ENCODE measurements at places on chromosomes 2 and 18.

DNA sequence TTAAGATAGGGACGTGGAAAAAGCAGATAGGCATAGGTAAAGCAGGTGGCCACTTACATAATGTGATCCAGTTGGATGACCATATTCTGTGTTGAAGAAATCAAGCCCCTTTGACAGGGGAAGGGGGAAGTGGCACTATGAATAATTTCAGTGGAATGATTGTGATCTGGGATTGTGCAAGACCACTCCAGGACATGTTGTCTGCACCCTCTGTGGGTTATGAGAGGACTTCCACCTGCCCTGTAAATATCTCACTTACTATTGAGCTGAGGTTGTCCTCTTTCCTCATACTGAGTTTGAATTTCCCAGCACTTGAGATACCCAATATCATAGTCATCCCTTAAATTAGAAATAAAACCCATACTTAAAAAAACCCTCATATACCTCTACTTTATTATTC lies 220.7 kb downstream of the IRS1 start:
- DNase-seq: no peak

GRCh38 chr2:46979571-46979979 lies 64.0 kb upstream of the MCFD2 start:
- DNase-seq: peak; percentile 66

DNA sequence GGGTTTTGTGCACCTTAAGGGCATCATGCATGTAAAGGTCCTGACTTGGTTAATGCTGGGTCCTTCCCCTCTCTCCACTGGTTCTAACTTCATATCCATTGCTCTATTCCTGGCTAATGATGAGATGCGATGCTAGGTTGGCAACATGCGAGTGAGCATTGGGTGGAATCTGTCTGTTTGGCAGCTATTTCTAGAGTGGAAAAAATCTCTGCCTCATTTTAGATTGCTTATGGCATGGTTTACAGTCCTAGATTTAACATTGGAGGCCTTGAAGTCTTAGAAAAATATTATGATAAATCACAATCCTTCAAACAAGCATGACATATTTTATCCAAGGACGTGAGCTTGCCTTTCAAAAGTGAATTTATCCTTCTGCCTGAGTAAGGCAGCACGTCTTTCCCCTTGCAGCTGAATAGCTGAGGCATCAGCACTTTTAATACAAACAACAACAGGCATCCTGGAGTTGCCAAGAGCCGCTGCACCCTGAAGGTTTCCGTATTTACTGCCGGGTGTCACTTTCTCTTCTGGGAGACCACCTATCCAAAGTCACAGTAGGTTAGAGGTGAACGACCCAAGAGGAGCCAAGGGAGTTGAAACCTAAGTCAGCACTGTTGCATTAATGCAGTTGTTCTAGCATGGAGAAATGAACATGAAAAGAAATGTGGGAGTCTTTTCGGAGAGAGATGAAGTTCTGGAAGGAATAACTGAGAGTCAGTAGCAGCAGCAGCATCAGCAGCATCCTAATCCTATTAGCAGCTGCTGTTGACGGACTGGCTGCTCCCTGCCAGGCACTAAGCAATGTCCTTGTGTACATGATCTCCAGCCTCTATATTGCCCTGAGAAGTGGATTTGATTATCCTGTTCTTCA lies 78.4 kb downstream of the MAPK4 start:
- DNase-seq: no peak

GRCh38 chr2:10752236-10752635 lies 30.8 kb downstream of the ATP6V1C2 start:
- DNase-seq: no peak

- DNase-seq: no peak
Observed at GRCh38 chr2:29079887-29080286, 5.6 kb upstream of the PCARE start.

- no peak for DNase-seq
Observed at GRCh38 chr18:49021076-49021432, 70.3 kb upstream of the SMAD7 start.

GRCh38 chr18:23317975-23318675 lies 135.0 kb upstream of the RIOK3 start:
- no peak for DNase-seq

DNA sequence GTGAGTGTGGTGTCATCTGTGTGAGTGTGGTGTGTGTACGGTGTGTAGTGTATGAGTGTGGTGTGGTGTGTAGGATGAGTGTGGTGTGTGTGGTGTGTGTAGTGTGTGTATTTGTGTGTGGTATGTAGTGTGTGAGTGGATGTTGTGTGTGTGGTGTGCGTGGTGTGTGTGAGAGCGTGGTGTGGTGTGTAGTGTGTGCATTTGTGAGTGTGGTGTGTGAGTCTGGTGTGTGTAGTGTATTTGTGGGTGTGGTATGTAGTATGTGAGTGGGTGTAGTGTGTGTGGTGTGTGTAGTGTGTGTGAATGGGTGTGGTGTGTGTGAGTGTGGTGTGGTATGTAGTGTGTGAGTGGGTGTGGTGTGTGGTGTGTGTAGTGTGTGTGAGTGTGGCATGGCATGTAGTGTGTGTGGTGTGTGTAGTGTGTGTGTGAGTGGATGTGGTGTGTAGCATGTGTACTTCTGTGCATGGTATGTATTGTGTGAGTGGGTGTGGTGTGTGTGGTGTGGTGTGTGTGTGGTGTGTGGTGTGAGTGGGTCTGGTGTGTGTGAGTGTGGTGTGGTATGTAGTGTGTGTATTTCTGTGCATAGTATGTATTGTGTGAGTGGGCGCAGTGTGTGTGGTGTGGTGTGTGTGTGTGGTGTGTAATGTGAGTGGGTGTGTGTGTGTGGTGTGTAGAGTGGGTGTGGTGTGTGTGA lies 227.8 kb downstream of the BCL2 start:
- DNase-seq: no peak

DNA sequence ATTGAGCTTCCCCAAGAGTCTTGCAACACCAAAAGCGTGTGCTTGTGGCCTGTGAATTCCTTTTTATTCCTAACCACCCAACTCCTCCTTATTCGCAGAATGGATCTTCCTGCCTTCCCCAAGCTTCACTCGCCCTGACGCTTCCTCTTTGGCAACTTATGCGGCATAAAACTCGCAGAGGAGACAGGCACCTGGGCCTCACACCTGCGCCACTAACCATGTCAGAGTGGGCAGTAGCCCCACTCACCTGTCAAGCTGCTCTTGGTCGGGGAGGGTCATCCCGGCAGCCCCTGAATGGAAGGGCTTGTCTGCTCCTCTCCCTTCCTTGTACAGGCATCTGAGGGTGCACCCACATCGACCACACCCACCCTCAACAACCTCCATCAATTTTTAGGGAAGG lies 106.9 kb upstream of the GPC1 start:
- DNase-seq: no peak

- DNase-seq: no peak
Observed at GRCh38 chr2:241974096-241974495, 104.6 kb downstream of the RTP5 start.

DNA sequence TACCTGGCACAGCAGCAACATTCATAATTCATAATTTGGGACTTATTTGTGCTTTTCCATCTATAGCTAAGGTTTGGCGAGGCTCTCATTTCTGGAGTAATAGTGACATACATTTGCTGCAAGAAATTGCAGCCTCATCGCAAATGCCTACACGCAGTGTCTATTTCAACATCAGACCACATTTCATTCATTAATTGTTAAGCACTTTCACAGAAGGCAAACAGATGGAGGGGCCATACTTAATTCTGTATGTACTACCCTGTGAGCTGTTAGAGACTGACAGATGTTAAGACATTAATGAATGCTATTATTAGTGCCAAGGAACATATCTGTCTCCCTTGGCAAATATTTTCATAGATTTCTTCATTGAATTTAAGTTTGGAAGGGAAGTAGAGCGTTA lies 125.7 kb downstream of the UXS1 start:
- no peak for DNase-seq

DNA sequence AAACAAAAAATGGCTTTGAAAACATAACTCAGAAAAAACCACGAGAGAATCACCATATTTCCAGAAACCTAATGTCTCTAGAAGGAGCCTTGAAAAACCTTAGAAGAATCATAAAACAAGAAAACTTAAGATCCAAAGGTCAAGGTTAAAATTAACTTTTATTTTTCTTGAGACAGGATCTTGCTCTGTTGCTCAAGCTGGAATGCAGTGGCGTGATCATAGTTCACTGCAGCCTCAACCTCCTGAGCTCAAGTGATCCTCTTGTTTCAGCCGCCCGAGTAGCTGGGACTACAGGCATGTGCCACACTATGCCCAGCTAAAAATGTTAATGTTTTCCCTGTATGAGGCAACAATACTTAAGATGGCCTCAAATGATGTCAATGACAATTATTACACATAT lies 254.2 kb upstream of the SESTD1 start:
- DNase-seq: no peak

GRCh38 chr2:42028571-42029148 lies 19.2 kb upstream of the PKDCC start:
- DNase-seq: no peak

GRCh38 chr2:234334756-234335155 lies 162.1 kb downstream of the ARL4C start:
- DNase-seq: no peak

DNA sequence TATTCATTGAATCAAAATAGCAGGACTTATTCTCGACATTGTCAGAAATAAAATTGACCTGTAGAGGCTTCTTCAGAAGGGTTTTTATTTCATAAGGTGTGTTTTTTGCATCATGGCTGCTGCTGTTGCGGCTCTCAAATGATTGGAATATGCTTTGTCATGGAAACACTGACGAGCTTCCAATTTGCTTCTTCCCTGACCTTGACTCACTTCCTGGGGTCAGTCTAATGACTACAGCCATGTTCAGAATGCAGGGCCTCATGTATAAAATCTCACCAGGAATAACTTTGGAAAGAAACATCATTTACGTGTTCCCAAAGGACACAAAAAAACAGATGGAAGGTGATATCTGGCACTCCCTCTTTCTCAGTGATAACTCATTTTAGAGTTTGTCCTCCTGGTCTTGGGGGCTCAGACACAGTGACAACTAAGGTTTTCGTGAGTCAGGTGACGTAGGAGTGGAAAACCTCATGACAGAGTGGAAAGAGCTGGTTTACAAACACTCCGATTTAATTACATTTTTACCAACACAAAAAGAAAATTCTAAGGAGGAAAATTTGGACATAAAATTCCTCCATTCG lies 467.0 kb upstream of the RAB12 start:
- no peak for DNase-seq

DNA sequence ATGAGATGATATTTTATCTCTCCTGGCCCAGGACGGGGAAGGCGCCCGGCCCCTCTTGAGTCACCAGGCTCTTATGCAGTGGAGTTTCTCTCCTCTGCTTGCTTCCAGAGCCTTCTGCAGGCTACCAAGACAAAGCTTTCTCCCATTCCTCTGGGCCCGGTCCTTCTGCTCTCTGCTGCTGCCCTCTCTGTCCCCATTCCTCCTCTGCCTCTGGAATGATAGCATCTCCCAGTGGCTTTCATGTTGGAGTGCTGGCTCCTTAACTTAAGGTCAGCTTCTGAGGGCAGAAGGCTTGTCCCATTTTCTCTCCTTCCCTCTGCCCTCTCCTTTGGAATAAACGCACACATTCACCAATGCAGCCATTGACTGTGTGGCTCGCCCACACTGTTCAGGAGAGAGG lies 86.2 kb downstream of the SDC1 start:
- DNase-seq: no peak
